Gastrocnemius medialis (tissue), 4 donors: ENCODE measurements at places on chromosomes 11 and 22. TPM values are rescaled to one million over a fixed set of nuclear protein-coding genes. Genes with fewer than 3 reads are reported as not detected.

DNA sequence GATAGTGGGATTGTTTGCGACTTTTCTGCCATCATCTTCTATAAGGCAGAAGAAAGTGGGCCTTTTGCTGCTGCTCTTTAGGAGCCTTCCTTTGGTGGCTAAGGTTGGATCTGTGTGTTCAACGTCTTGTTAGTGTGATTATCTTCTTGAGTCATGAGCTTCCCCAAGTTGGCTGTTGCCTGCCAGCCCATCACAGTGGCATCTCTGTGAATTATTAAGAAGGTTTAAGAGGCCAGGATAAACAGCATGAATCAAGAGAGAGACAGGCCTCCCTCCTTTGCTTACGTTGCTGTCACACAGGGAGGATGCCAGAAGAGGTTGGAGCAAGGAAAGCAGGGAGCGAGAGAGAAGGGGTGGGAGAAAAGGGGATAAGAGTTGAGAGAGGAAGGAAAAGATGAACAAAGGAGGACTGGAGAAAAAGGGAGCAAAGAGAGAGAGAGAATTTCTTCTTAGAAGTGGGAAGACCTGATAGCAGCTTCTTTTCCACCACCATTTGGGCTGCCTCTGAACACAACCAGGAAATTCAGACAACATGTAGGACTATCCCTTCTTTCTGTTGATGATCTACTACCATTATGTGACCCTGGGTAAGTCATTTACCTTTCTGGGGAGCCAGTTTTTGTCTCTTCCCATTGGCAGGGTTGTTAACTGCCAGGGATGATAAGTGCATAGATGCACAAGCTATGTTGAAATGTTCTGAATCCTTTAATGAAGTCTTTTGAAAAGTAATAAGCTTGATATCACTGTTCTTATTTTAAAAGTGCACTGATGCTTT, 126.5 kb downstream of the NAV2 start:
- no peaks in the 10 kb centered on the region for H3K4me1 ChIP-seq
- no peak overlapping the region for H3K4me3 ChIP-seq
- no peaks in the 10 kb centered on the region for H3K27me3 ChIP-seq
- no peak overlapping the region for H3K27ac ChIP-seq
- no peak for DNase-seq

GRCh38 chr11:44913502-44913901, 37.2 kb downstream of the TP53I11 start:
- DNase-seq, result no peak
- H3K4me1 ChIP-seq, result no peaks in the 10 kb centered on the region
- no peak overlapping the region for H3K4me3 ChIP-seq
- no peaks in the 10 kb centered on the region for H3K27me3 ChIP-seq
- H3K27ac ChIP-seq, result no peak overlapping the region
- no peaks in the 10 kb centered on the region for H3K36me3 ChIP-seq

DNA sequence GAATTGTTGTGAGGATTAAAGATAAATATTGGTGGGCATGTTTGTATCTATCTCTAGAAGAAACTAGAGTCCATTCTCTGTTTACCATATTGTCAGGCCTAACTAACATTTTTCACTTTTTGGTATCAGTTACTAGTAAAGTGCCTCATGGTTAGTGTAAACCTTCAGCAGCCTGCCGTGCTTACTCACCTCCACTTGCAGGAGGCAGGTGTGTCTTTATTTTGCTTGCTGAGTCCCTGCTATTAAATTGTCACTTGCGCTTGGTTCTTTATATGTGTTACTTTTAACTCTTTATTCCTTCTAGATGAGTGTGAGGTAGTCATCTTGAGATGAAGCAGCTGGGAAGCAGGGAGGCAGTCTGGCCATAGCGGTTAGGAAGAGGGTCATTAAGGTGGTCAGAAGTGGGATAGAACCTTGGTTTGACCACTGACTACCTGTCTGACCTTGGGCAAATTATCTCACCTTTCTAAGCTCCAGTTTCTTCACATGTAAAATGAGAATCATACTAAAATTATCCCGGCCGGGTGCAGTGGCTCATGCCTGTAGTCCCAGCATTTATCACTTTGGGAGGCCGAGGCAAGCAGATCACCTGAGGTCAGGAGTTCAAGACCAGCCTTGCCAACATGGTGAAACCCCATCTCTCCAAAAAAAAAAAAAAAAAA, 21.2 kb downstream of the PPP6R3 start:
- H3K27ac ChIP-seq, result peak overlapping the region; percentile 77
- no peaks in the 10 kb centered on the region for H3K36me3 ChIP-seq
- H3K4me3 ChIP-seq, result no peak overlapping the region

GRCh38 chr11:28976801-28977145, 868.6 kb downstream of the METTL15 start:
- no peak overlapping the region for H3K4me3 ChIP-seq
- no peak overlapping the region for H3K27ac ChIP-seq
- no peaks in the 10 kb centered on the region for H3K4me1 ChIP-seq
- H3K36me3 ChIP-seq, result no peaks in the 10 kb centered on the region
- no peaks in the 10 kb centered on the region for H3K27me3 ChIP-seq

- DNase-seq, result no peak
- H3K36me3 ChIP-seq, result no peaks in the 10 kb centered on the region
- no peaks in the 10 kb centered on the region for H3K27me3 ChIP-seq
- H3K27ac ChIP-seq, result no peak overlapping the region
These were observed 272.1 kb upstream of the CCDC90B start for GRCh38 chr11:83558281-83558680.

GRCh38 chr11:70108250-70108649, 30.1 kb downstream of the ANO1 start:
- H3K36me3 ChIP-seq, result no peaks in the 10 kb centered on the region
- H3K4me3 ChIP-seq, result no peak overlapping the region
- H3K27me3 ChIP-seq, result no peaks in the 10 kb centered on the region
- H3K27ac ChIP-seq, result peak overlapping the region; percentile 5
- peaks cover 20% of the 10 kb centered on the region for H3K4me1 ChIP-seq
- no peak for DNase-seq

- no peaks in the 10 kb centered on the region for H3K27me3 ChIP-seq
- H3K4me1 ChIP-seq, result no peaks in the 10 kb centered on the region
- H3K27ac ChIP-seq, result no peak overlapping the region
These were observed 32.6 kb upstream of the APLP2 start for GRCh38 chr11:130037058-130037457.

DNA sequence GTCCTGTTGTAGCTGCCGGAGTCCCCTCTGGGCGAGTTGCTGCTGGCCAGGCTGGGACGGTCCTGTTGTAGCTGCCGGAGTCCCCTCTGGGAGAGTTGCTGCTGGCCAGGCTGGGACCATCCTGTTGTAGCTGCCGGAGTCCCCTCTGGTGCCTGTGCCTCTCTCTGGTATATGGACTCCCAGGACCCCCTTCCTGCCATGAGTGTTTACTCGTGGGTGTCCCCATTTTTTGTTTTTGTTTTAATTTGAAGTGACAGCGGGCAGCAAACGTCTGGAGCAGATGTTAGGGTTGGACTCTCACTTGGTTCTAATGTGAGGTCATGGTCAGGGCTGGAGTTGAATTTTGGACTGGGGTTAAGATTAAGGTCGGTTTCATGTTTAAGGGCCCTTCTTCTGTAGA, 14.2 kb downstream of the SHANK3 start:
- no peaks in the 10 kb centered on the region for H3K4me1 ChIP-seq
- no peaks in the 10 kb centered on the region for H3K36me3 ChIP-seq
- H3K4me3 ChIP-seq, result no peak overlapping the region
- no peak overlapping the region for H3K27ac ChIP-seq
- peaks cover 9% of the 10 kb centered on the region for H3K27me3 ChIP-seq

The YAP1 gene
- total RNA-seq, result 65.8 TPM
